NCI-H2227 treated with DMSO at 0.1 percent for 48 hours (cell line): ENCODE measurements at places on chromosomes 5 and 9.
A peak's percentile ranks its signal among the peaks of the same experiment; 100 is the strongest.

- no peak for DNase-seq
These were observed 12.3 kb downstream of the F2RL1 start for GRCh38 chr5:76831110-76831452.

GRCh38 chr5:14953075-14953607 lies 81.6 kb upstream of the ANKH start:
- no peak for DNase-seq

DNA sequence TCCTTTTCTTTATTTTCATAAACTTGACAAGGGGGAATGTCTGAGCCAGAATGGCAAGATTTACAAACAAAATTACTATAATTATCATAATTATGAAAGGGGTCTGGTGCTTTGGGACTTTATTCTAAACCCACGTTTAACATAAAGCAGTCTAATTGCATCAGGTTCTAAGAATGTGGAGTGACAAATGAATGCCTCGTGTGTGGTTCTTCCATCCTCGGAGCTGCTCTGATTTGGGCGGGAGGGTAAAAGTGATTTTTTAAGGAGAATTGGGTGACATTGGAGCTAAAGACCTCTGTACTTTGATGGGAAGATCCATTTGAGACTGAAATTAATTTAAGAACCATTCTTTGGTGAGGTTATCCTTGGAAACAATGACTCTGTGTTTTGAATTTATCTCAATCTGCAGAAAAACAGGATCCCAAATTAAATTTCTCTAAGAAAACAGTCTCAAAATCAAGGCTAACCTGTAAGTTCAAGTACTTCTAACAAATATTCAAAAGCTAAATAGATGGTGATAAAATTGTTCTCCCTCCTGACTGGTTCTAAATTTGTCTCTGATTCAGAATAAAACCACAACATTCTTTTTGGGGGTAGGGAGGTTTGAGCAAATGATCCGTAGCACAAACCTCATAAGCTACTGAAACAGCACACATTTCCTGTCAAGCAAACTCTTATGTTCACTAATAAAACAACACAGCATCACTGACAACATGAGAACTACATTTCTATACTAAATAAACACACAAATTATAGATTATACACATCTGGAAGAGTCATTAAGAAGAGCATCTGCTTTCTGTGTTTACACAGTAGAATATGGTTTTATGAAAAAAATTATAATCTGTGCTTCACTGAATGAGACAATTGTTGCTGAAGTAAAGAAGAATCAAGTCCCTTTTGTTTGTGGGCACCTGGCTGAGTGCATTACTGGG lies 85.5 kb downstream of the DCP2 start:
- DNase-seq: no peak

GRCh38 chr5:55234121-55234700 lies 803 bp upstream of the CCNO start:
- DNase-seq: peak; percentile 24

DNA sequence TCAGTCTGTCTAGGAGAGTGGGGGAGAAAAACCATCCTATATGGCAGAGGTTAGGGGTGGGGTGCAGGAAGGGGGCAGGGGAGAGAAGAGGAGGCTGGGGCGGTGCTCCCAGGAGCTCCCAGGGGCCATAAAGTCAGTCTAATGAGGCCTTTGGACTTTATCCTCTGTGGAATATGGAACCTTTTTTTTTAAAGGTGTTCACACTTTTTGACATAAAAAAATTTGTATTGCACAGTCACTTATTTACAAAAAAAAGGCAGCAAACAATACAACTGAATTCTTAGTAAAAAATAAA lies 51.9 kb upstream of the SYNPO start:
- no peak for DNase-seq

- DNase-seq: no peak
These were observed 3.2 kb upstream of the RAI14 start for GRCh38 chr5:34652914-34653313.

- DNase-seq: peak; percentile 38
These were observed 3.9 kb downstream of the MEGF9 start for GRCh38 chr9:120710110-120710981.

DNA sequence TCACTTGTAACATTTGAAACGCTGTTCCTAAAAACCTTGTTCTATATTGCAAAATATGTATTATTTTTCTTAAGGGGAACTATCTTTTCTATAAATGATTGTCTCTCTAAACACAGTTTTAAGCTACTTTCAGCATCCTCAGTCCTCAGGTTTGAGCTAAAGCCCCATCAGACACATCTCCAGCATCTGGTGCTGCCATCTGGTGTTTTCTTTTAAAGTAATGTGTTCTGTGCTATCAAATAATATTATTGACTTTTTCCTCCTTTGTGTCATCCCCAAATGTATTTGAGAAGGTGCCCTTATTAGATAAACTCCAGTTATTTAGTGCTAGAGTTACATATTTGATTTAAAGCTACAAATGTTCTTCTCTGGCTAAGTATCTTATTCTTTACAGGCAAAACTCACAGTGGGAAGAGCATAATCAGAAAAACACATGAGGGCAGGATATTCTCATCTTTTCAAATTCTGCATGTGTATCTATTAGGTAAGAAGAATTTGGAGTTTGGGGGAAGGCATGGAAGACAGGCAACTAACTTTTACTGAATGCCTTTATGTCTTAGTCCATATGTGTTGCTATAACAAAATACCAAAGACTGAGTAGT lies 27.5 kb downstream of the ZNF474 start:
- peak; percentile 46 for DNase-seq

- DNase-seq: no peak
These were observed 12.9 kb downstream of the FAM169A start for GRCh38 chr5:74853256-74853655.

DNA sequence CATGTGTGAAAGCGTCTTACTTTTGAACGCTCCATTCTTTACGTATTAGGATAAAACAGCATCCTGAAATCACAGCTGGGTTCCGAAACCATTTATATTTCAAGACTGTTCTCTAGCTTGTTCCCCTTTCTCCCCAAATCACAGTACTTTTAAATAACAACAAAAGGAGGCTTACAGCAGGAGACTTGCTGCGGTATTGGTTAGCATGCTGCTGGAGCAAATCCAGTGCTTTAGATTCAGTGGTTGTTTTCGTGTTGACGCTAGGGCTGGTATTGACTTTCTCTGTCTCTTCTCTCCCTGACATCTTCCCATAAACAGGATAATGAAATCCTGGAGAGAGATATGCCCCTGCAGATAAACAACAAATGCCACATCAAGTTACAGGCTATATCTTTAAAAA lies 103.1 kb downstream of the ZNF608 start:
- no peak for DNase-seq

- peak; percentile 21 for DNase-seq
These were observed 583.5 kb downstream of the ZNF608 start for GRCh38 chr5:124162767-124163532.

DNA sequence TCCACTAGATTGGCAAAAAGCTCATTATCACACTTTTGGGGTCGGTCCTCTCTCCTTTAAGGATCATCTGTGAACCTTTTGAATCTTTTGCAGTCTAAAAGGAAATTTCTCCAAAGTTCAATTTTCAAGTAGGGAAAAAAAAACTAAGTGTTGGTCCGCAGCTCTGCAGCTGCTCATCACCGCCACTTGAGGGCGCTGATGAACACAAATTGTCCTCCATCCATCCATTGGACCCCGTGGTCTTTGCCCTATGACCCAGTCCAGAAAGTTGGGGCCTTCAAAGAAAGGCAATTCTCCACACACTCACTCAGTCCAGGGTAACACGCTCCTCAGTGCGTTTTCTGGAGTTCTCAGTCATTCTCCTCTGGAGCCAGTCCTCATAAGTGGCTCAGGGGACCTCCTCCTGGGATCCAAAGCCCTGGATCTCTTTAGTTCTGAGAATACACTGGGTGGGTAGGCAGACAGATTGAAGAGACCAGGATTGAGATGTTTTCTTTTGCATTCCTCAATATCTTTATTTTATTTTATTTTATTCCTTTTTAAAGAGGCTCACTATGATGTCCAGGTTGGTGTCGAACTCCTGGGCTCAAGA lies 63.6 kb upstream of the SLC28A3 start:
- DNase-seq: no peak

DNA sequence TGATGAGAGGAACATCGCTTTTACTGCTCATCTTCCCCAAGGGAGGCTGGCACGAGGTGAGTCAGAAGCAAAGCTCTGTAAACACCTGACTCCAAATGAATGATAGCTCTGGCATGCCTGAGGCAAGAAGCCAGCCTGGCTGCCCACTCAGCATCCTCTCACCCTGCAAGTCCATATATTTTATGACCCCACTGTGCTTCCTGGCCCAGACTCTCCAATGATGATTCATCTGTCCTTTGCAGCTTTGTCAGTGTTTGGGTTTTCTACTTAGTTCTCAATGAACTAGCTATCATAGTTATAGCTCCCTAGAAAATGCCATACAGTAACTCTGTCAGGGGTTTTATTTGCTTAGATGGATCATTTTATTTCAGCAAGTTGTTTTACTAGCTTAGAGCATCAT lies 52.1 kb upstream of the FSTL4 start:
- no peak for DNase-seq

DNA sequence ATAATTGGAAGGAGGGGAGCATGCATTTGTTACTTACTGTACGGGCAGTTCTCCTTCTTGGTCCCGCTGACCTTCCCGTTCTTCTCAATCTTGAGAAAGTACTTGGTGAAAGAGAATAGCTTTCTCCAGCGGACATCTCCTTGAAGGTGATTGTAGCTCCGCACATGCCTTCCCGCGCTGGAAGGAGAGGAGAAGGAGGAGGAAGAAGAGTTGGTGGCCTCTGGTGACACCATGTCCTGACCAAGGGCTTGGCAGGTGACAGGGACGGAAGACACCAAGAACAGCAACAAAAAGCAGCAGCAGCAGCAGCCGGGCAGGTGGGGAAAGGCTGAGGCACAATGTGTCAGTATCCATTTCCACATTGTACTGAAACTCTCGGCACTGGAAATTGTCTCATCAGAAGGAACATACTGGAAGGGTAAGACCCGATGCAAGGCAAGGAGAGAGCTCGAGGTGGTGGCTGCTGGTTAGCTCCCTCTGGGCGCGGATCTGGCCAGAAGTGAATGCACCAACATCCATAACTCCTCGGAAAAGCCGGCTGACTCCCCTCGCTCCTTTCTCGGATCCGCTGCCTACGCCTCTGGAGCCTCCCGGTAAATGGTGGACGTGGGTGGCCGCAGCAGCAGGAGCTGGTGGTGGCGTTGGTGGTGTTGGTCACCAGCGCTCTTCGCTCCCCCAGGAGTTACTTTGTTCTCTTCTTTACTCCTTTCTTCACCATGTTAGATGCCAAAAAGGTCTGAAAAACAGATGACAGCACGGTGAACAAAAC lies 715 bp downstream of the FGF10 start:
- DNase-seq: no peak

DNA sequence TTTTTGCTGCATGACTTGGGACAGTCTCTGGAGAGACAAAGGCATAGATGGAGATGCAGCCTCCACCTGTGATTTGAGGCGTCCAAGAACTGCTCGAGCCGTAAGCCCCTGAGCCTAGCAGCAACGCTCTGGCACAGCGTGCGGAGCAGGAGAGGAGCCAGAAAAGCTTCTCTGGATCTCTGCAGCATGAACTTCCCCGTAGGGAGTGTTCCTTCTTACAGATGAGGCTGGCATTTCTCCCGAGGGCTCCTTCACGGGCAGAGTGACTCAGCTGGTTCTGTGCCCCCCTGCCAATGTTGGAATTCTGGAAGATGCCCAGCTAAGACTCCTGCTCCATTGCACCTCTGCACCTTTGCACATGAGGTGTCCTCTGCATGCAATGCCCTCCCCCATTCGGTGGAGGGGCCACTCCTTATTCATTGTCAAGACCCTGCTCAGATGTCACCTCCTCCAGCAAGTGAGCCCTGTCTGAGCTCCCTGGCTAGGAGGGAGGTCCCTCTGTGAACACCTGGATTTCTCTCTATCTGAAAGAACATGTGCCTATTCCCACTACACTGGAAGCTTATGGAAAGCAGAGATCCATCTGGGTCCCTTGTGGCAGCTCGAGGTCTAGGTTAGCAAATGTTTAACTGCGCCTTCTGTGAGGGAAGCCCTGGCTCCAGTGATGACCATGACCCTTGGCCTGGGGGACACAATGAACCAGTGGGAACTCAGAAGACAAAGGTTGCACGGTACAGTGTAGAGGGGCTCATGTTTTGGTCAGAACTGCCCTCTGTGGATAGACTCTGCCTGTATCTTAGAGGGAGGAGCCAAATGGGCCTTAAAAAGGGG lies 39.6 kb downstream of the SH3PXD2B start:
- DNase-seq: no peak

DNA sequence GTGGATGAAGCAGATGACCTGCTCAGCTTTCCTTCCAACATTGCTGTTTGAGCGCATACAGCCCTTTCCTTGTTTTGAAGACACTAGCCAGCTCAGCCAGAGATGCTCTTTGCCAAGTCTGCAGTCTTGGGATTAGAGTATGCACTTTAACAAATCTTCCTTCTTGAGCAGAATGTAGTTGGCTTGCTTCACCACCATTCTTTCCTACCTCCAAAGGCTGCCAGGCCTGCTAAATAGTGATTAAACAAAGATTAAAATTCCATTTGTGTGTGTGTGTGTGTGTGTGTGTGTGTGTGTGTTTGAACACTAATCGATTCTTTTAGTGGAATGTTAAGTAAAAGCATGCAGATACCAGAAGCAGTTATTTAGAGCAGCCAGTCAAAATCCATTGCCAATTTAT lies 97.6 kb downstream of the GALNT10 start:
- no peak for DNase-seq

DNA sequence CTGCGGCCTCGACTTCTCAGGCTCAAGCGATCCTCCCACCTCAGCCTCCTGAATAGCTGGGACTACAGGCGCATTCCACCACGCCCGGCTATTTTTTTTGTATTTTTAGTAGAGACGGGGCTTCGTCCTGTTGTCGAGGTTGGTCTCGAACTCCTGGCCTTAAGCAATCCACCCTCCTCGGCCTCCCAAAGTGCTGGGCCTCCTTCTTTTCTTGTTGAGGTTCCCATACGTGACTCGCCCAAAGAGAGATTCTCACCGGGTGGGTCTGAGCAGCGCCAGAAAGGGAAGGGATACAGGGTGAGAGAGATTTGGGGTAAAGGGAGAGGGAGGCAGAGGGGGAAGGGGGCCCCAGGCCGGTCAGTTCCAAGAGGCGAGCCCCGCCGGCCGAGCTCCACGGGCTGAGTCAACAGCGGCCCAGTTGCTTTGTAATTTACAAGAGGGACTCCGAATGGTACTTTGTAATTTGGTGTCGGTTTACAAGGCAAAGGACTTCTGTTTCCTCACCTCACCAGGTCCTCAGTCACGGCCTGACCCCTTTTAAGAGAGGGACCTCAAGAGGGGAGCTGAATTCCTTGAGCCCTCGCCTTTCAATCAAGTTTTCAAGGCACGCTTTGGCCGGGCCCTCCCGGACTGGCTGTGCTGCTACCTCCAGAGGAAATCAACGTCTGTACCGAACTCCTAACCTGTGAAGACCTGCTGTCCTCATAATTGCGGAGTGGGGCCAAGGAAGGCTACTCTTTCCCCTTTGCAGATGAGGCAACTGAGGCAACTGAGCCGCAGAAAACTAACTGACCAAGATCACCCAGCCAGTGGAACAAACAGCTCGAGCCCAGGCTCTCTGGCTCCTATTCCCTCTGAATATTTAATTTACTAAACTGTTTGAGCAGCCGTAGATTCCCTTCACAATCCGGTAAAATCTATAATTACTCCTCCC lies 3.3 kb upstream of the DMRT2 start:
- no peak for DNase-seq

GRCh38 chr5:112548246-112548881 lies 129.3 kb upstream of the EPB41L4A start:
- DNase-seq: no peak

GRCh38 chr5:87020099-87020934 lies 247.4 kb upstream of the RASA1 start:
- DNase-seq: no peak
